ENCODE measurements at places on chromosomes 2 and 18.

DNA sequence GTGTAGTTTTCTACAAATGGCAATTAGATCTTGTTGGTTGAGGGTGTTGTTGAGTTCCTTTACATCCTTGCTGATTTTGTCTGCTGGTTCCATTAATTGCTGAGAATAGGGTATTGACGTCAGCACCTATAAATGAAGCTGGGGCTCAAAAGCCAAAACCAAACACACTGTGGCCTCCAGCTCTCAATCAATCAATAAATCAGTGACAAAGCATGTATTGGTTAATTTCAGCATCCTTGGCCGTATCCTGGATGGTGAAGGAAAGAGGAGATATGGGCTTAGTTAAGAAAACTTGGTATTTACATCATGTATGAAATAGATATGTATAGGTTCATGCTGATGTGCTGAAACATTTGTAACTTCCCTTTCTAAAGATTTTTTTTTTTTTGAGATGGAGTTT, 13.2 kb upstream of the APOB start:
- DNase-seq = no peak

GRCh38 chr2:89837962-89838625, 1146.6 kb downstream of the RPIA start:
- DNase-seq = no peak

DNA sequence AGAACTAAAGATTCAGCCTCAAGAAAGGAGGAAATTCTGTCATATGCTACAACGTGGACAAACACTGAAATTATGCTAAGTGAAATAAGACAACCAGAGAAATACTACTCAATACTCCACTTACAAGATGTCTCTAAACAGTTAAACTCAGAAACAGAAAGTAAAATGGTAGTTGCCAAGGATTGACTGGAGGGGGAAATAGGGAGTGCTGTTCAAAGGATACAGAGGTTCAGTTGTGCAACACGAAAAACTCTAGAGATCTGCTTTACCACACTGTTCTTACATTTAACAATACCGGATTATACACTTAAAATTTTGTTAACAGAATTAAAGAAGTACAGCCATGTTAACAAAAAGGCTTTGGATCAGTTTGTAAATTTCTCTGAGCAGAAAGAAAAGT, 39.8 kb upstream of the C2orf15 start:
- no peak for DNase-seq

- peak; percentile 48 for DNase-seq
These were observed 3.7 kb upstream of the GAD1 start for GRCh38 chr2:170812710-170813600.

- DNase-seq = no peak
These were observed 93.5 kb upstream of the SLC14A2 start for GRCh38 chr18:45521777-45522176.

DNA sequence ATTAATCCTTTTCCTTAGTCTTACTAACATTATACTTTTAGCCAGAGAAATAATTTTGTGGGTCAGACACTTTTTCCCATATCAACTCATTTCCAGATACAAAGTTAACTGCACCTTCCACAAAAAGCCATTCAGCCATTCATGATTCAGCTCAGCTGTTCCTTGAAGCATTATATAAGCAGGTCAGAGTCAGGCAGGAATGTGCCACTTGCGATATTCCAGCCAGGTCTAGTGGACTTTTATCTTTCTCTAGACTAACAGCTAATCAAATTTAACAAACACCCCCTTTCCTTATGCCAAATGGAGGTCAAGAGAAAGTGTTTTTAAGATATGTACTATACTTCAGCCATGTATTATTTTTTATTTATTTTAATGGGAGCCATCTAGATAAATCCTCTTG, 75.6 kb upstream of the EPB41L3 start:
- DNase-seq = no peak

DNA sequence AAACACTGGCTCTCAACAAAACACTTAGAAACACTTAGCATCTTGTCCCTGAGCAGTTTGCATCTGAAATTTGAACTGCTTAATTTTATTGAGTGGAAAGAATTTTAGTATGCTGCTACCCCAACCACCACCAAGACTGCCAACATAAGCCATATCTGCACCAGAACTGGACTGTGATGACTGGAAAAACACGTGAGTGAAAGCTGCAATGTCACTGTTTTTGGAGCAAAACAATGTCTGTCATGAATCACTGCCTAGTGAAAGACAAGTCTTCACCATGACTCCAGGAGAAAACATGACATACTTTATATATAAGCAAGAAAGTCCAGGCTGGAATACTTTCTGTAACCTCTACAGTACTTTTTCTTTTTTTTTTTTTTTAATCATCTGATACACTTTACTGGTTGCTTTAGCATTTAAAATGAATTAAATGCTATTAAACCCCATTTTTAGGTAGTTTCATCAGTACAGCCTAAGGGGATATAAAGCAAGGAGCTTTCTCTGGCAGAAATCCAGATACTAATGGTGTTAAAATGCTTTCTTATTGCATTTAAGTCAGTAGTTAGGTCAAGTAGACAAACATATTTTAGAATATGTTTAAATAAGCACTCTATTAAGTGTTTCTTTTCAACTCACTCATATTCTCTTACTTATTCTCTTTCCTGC, 2129.4 kb upstream of the PIK3C3 start:
- no peak for DNase-seq

DNA sequence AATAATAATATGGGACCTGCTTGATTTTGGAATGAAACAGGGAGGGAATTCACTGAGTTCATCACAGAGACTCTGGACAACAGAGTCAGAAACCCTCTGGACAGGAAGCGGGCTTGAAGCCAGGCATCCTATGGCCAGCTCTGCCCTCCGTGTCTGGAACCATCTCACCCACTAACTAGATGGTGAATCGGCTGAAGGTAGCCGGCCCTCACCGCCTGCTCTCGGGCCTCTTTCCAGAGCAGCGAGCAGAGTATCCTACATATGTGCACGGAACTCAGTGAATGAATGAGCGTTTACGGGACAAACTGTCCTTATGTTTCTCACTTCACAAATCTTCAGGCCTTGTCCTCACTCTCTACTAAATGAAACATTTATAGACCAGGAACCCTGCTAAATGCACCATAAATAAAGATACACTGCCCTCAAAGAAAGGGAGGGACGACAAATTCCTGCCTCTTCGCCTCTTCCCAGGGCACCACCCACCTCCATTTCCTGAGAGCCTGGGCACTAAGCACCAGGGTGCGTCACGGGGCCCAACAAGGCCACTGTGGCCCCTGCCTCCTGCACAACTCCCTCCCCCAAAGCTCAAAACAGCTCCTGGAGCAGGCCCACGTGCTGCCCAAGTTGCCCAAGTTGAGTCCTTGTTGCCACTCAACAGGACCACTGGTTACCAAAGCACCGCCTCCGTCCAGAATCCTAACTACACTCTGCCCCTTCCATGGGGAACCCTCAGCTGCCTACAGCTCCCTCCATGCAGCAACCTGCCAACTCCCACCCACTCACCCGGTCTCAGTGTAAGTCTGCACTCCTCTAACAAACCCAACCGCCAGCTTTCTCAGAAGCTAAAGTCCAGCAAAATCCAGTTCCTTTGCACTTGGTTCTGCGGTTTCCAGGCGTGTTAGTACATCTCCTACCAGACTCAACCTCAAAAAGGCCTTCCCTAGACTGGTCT, 1.7 kb downstream of the TBC1D8 start:
- DNase-seq = no peak

- DNase-seq = no peak
These were observed 472.0 kb upstream of the ETAA1 start for GRCh38 chr2:66925128-66925527.

- no peak for DNase-seq
These were observed 460.8 kb downstream of the PTH2R start for GRCh38 chr2:208867374-208867773.

- DNase-seq = no peak
These were observed 130.2 kb upstream of the ID2 start for GRCh38 chr2:8551622-8552074.

DNA sequence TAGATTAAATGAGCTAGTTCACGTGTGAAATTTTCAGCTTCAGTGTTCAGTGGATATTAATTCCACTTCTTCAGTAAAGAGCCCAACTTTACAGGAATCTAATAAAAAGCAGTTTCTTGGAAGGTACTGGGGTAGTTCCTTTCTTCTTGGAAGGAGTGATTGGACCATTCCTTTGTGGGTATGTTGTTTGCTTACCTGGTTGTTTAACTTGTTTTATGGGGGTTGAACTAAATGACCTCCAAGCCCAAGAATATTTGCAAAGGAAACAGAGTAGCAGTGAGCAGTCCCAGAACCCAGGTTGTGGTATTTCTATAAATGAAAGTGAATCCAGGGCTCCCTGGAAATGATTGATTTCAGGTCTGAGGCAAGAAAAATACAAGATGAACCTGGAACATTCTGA, 31.4 kb downstream of the KCNJ13 start:
- no peak for DNase-seq

- no peak for DNase-seq
These were observed 853 bp downstream of the LANCL1 start for GRCh38 chr2:210475706-210476105.

- no peak for DNase-seq
These were observed 7.1 kb downstream of the NFE2L2 start for GRCh38 chr2:177257471-177257870.

- no peak for DNase-seq
These were observed 170.7 kb downstream of the ADCYAP1 start for GRCh38 chr18:1075322-1075721.

GRCh38 chr2:101375653-101376052, 11.7 kb downstream of the CREG2 start:
- no peak for DNase-seq

GRCh38 chr2:85413592-85414420, 3.6 kb upstream of the CAPG start:
- no peak for DNase-seq

Measured in germinal center (tissue), 1 donor.